ENCODE measurements at places on chromosomes 5 and 9.

- no peak for DNase-seq
These were observed 264.3 kb upstream of the PANK3 start for GRCh38 chr5:168843277-168844015.

- DNase-seq: no peak
These were observed 126.2 kb upstream of the DMRT1 start for GRCh38 chr9:715300-715699.

GRCh38 chr9:120186276-120186675, 393.7 kb downstream of the CDK5RAP2 start:
- no peak for DNase-seq

DNA sequence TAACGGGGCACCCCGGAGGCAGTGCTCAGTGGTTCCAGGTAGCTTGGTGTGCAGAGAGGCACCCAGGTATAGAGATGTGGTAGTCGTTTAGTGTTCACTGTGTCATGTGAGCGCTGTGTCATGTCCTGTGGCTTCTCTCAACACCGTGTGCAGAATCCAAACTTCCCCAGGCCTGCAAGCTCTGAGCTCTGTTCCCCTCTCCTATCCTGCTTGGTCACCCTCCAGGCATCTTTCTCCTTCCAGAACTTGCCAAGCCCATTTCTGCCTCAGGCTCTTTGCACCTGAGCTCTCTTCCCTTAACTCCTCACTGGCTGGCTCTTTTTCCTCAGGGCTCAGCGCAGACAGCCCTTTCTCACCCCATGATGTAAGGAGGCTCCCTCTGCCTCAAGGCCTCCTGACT, 64.8 kb downstream of the CARTPT start:
- no peak for DNase-seq

DNA sequence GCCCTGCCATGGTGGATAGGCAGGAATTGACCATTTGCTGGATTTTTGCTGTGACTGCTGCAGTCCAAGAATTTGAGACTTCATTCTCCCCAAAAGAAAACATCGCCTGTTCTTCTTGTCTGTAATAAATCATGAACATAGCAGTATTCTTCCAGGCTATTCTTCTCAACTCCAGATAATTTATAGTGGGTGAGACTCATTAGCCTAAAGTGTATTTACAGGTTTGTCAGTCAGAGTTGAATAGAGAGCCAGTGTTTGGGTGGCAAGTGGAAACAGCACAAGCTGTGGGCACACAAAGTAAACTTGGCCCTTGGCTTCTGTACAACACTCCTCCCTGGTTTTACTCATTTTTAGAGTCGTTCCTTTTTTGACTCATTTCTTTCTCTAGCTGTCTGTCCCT, 128.2 kb upstream of the VCAN start:
- no peak for DNase-seq

DNA sequence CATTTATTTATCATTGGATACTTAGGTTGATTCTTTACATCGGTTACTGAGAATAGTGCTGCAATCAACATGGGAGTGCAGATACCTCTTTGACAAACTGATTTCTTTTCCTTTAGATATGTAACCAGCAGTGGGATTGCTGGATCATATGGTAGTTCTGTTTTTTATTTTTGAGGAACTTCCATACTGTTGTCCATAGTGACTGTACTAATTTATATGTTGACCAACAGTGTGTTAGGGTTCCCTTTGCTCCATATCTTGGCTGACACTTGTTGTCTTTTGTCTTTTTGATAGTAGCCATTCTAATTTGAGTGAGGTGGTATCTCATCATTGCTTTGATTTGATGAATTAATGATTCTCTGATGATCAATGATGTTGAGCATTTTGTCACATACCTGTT, 137.3 kb upstream of the PITX1 start:
- no peak for DNase-seq

DNA sequence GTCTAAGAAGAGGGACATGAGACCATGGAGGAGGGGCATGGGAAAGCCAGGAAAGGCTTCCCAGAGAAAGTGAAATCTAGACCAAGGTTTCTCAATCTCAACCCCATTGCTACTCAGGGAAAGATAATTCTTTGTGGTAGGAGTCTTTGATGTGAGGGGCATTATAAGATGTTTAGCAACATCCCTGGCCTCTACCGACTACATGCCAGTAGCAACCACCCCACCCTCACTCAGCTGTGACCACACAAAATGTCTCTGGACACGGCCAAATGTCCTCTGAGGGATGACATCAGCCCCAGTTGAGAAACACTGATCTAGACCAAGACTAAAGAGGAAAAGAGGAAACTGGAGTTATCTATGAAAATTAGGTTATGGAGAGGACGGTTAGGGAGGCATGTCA, 298.5 kb upstream of the KIF2A start:
- no peak for DNase-seq

All from NCI-H510A treated with DMSO at 0.1 percent for 48 hours (cell line).